Neural progenitor cell (in vitro differentiated cells): ENCODE measurements at places on chromosomes 7 and 10. TPM values are rescaled to one million over a fixed set of nuclear protein-coding genes. Genes with fewer than 3 reads are reported as not detected.

CHAT gene
- total RNA-seq: not detected in 2 replicates

DNA sequence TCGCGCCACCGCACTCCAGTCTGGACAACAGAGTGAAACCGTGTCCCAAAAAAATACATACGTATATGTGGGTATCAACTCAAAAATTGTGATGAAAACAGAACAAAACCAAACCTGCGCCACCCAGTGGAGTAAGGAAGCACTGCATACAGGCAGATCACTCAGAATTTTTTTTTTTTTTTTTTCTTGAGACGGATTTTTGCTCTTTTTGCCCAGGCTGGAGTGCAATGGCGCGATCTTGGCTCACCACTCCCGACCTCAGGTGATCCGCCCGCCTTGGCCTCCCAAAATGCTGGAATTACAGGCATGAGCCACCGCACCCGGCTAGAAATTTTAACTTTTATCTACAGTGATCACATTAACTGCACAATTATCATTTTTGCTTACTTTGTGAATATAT is 9.1 kb upstream of the TMEM236 start:
- DNase-seq: peak; percentile 52

DNA sequence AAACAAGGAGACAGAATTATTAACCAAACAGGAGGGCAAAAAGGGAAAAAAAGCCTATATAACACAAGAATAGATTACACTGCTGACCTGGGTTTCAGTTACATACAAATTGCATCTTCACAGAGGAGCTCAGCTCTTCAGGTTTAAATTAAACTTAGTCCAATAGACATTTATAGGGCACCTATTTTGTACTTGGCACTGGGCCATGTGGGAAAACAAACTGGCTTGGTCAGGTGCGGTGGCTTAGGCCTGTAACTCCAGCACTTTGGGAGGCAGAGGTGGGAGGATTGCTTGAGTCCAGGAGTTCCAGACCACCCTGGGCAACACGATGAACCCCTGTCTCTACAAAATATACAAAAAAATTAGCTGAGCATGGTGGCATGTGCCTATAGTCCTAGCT is 62.3 kb upstream of the CCDC6 start:
- no peak for DNase-seq

INHBA gene
- total RNA-seq: 0.09 TPM in 1 of 2 replicates, not detected in the other

DNA sequence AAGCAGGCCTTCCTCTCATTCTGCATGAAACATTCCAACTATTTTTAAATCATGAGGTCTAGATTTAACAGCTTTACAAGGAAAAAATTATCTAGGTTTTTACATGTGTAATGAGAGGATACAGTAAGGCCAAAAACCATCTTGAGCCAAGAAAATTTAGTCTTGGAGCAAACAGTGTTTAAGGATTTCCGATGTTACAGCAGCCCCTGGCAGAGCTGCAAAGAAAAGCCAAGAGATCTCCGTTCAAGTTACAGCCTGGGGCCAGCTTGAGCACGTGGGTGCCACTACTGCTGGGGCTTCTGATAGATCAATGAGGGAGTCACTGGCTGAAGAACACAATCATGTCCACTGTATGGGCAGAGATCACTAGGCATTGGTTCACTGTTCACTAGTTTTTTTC is 156.2 kb downstream of the EVX1 start:
- no peak for DNase-seq
